Psoas muscle (tissue), 8 donors: ENCODE measurements at places on chromosomes 16 and 17. TPM values are rescaled to one million over a fixed set of nuclear protein-coding genes. Genes with fewer than 3 reads are reported as not detected.

KCNJ18 gene
- total RNA-seq: not detected

DNA sequence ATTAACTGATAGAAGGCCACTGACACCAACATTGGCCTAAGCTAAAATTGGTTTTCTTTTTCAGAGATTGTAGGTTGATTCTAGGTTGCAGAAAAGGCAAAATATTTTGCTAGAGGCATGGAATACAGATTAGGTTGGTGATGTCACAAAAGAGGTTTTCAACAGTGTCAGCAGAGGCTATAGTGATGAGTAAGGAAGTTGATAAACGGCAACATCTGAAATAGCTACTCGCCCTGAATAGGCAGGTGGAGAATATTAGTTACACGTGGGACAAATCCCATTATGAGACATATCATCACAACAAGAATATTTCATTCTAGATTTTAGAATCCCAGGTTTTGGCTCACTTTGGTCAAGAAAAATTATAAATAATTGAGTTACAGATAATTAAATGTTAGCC is 1.5 kb upstream of the TOM1L1 start:
- H3K4me3 ChIP-seq: no peak overlapping the region
- no peak overlapping the region for H3K27ac ChIP-seq
- no peaks in the 10 kb centered on the region for H3K4me1 ChIP-seq
- H3K27me3 ChIP-seq: no peaks in the 10 kb centered on the region

GRCh38 chr16:9251026-9251425 is 159.6 kb downstream of the HAPSTR1 start:
- H3K4me3 ChIP-seq: no peak overlapping the region
- H3K4me1 ChIP-seq: no peaks in the 10 kb centered on the region
- H3K36me3 ChIP-seq: no peaks in the 10 kb centered on the region
- H3K27me3 ChIP-seq: no peaks in the 10 kb centered on the region
- no peak overlapping the region for H3K27ac ChIP-seq
- no peak for DNase-seq

EVPLL gene
- not detected for total RNA-seq

BANP gene
- total RNA-seq: 11.9 TPM
